ENCODE measurements at places on chromosomes 2 and 18. TPM values are rescaled to one million over a fixed set of nuclear protein-coding genes. Genes with fewer than 3 reads are reported as not detected.

The CREG2 gene
- 0.62 TPM for total RNA-seq

The PMAIP1 gene
- 23.2 TPM for total RNA-seq

The TNFAIP6 gene
- total RNA-seq: 0.21 TPM

The ERICH2 gene
- 0.53 TPM for total RNA-seq

The SPDYA gene
- not detected for total RNA-seq

The EMILIN1 gene
- total RNA-seq: 0.10 TPM

The ECEL1 gene
- not detected for total RNA-seq

The HOXD9 gene
- 3.6 TPM for total RNA-seq

The INPP5D gene
- total RNA-seq: 0.84 TPM

The ANKRD30B gene
- 26.2 TPM for total RNA-seq

The GCA gene
- 36.8 TPM for total RNA-seq

The CLEC4F gene
- not detected for total RNA-seq

The TUBB8B gene
- not detected for total RNA-seq

The SOWAHC gene
- total RNA-seq: 15.1 TPM

The KCNE4 gene
- total RNA-seq: not detected

The DSG1 gene
- total RNA-seq: not detected

The BMP10 gene
- 0.46 TPM for total RNA-seq

The EFR3B gene
- 2.2 TPM for total RNA-seq

The THSD7B gene
- not detected for total RNA-seq

The TCF7L1 gene
- total RNA-seq: not detected
